ENCODE measurements at places on chromosomes 12 and 14. TPM values are rescaled to one million over a fixed set of nuclear protein-coding genes. Genes with fewer than 3 reads are reported as not detected.

The RSRC2 gene
- total RNA-seq, result 57.8 TPM

GRCh38 chr14:55892906-55893305, 225.3 kb upstream of the PELI2 start:
- DNase-seq, result no peak
- H3K36me3 ChIP-seq, result no peaks in the 10 kb centered on the region
- no peaks in the 10 kb centered on the region for H3K27me3 ChIP-seq
- H3K27ac ChIP-seq, result no peak overlapping the region
- no peaks in the 10 kb centered on the region for H3K4me1 ChIP-seq

GRCh38 chr14:96905825-96906224, 108.6 kb downstream of the VRK1 start:
- H3K36me3 ChIP-seq, result no peaks in the 10 kb centered on the region
- H3K27ac ChIP-seq, result no peak overlapping the region
- no peaks in the 10 kb centered on the region for H3K4me1 ChIP-seq
- no peaks in the 10 kb centered on the region for H3K27me3 ChIP-seq
- no peak for DNase-seq

DNA sequence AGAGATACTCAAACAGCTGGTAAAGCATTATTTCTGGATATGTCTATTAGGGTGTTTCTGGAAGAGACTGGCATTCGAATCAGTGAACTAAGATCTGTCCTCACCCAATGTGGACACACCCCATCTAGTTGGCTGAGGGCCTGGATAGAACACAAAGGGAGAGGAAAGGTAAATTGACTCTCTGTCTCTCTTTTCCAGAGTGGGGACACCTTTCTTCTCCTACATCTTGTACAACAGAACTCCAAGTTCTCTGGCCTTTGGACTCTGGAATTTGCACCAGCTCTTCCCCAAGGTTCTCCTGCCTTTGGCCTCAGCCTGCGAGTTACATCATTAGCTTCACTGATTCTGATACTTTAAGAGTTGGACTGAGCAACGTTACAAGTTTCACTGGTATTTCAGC, 1253.9 kb downstream of the SLC16A7 start:
- no peaks in the 10 kb centered on the region for H3K4me1 ChIP-seq
- DNase-seq, result no peak
- H3K27ac ChIP-seq, result no peak overlapping the region
- no peak overlapping the region for H3K4me3 ChIP-seq
- no peaks in the 10 kb centered on the region for H3K27me3 ChIP-seq
- H3K36me3 ChIP-seq, result no peaks in the 10 kb centered on the region

GRCh38 chr14:33646692-33647260, 304.1 kb downstream of the EGLN3 start:
- no peaks in the 10 kb centered on the region for H3K36me3 ChIP-seq
- no peak overlapping the region for H3K27ac ChIP-seq
- DNase-seq, result no peak
- H3K4me1 ChIP-seq, result no peaks in the 10 kb centered on the region
- no peak overlapping the region for H3K4me3 ChIP-seq

DNA sequence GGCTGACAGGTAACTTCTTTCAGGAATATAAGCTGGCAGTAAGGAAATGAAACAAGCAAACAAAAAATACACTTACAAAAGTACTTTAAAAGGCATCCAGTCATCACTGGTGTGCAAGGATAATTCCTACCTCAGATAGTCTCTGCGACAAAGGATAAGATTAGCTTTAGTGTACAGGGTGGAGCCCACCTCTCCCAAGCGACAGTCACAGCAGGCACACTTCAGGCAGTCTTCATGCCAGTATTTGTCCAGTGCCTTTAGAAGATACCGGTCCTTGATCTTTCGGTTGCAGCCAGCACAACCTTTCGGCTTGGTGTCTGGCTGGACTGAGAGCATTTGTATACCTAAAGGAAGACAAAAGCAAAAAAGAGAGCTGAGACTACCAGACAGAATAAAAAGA, 5.4 kb downstream of the LMO3 start:
- no peaks in the 10 kb centered on the region for H3K27me3 ChIP-seq
- no peak overlapping the region for H3K4me3 ChIP-seq
- no peak for DNase-seq
- no peaks in the 10 kb centered on the region for H3K36me3 ChIP-seq
- no peak overlapping the region for H3K27ac ChIP-seq
- H3K4me1 ChIP-seq, result no peaks in the 10 kb centered on the region

DNA sequence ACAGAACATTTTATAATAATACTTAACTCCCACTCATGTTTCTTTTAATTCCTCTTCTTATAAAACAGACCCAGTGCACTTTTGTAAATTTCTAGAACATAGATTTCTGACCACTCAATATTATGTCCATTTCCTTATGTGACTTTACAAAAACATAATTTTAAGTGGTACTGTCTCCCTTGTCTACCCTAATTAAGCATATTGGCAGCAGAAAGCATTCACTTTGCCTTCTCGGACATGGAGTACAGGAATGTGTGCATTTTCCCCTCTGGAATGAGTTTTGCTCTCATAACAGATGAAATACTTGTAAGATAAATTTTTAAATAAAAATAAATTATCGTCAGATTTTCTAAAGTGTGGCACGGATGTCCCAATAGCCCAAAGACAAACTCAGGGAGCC, 129.5 kb upstream of the MDM1 start:
- H3K36me3 ChIP-seq, result no peaks in the 10 kb centered on the region
- no peaks in the 10 kb centered on the region for H3K4me1 ChIP-seq
- H3K27ac ChIP-seq, result peak overlapping the region; percentile 55
- no peak overlapping the region for H3K4me3 ChIP-seq
- DNase-seq, result no peak
